RWPE1 (cell line): ENCODE measurements at places on chromosomes 2 and 18.

DNA sequence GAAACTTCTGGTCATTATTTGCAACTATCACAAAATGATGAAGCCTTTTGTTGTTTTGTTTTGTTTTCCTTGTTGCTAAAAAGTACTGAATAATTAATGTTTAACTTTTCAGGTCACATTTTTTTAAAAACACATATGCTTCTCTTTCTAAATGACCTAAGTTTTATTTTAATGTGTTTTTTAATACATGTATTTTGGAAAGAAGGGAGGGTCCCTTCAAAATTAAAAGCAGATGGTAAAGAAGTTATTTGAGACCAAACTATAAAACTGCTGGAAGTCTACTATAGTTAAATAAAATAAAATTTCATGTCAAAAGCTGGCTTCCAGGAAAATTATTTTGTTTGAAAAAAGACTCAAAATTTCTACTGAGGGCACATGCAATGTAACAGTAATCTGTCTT is 39.5 kb upstream of the ASNSD1 start:
- DNase-seq: no peak

GRCh38 chr2:119608553-119608952 is 64.3 kb downstream of the CFAP221 start:
- no peak for DNase-seq

DNA sequence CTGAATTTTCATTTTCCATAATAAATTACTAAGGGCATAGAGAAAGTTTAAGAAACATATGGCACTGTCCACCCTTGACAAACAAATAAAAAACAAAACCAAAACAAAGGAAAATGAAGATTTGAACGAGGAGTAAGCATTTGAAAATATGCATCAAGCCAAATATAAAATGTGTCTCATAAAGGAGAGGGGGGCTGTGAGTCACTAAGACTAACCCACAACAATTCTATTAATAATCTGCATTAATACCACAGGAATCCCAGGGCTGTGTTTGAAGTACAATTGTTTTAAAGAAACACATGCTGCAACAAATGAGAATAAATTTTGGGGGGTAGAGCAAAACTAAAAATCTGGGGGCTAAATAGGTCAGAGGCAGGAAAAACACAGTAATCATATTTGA is 53.8 kb upstream of the STK17B start:
- peak; percentile 53 for DNase-seq

DNA sequence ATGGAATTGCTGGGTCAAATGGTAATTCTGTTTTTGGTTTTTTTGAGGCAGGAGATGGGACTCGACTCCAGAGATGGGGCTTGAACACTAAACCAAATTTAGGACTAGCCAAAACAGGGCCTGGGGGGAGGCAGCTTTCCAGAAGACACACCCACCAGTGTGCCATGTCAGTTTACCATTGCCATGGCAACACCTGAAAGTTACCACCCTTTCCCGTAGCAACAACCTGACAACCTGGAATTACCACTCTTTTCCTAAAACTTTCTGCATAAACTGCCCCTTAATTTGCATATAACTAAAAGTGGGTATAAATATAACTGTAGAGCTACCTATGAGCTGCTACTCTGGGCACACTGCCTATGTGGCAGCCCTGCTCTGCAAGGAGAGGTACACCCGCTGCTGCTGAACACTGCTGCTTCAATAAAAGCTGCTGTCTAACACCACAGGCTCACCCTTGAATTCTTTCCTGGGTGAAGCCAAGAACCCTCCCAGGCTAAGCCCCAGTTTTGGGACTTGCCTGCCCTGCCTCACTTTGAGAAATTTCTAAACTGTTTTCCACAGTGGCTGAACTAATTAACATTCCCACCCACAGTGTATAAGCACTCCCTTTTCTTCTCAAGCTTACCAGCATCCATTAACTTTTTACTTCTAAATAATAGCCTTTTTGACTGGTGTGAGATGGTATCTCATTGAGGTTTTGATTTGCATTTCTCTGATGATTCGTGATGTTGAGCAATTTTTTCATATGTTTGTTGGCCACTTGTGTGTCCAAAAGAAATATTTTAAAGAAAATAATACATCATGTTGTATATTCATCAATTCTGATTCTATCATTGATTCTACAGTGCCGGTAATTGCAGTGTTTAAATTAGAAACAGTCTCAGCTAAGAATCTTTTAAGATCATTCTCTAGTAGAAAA is 10.6 kb downstream of the CDK15 start:
- no peak for DNase-seq
